ENCODE measurements at places on chromosomes 3 and 15.

GRCh38 chr3:145737952-145738351 is 423.0 kb downstream of the PLOD2 start:
- DNase-seq, result no peak

- DNase-seq, result no peak
Measured at GRCh38 chr3:57128826-57129667, 36.1 kb downstream of the IL17RD start.

GRCh38 chr3:140298569-140299070 is 363.6 kb downstream of the CLSTN2 start:
- no peak for DNase-seq

- no peak for DNase-seq
Measured at GRCh38 chr3:67719333-67719732, 64.9 kb upstream of the SUCLG2 start.

DNA sequence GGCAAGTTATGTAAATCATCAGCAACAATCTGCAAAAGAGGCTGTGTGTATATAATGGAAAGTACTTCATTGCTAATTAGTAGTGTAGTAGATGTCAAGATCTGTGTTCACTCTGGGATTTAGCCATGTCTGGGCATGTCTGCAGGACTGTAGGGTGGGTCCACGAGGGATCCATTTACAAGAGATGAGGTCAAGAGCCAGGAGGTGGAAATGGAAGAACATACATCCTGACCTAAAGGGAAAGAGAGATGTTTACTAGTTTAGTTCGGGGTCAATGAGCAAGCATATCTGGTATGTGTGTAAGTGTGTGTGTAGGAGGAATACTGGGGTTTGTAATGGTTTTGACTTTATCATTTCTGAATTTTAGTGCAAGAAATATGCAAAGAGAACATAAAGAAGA is 171.5 kb upstream of the NANOGP8 start:
- DNase-seq, result no peak

- DNase-seq, result no peak
Measured at GRCh38 chr3:29441422-29441821, 160.6 kb downstream of the RBMS3 start.

DNA sequence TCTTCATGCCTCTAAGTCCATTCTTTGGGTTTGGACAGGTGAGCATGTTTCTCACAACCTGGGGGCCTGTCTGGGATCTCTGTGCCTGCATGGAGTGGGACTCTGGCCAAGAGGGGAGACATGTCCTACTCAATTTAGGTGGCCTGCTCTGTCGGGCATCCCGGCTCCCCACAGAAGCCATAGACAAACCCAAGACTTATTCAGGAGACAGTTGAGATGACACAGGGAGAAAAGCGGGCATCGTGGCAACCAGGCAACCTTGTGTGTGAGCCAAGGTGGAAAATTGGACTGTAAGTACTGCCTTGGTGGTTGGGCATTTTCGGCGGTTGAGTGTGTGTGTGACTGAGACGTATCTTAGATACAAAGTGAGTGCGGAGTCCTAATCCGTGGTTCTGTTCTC is 40.5 kb downstream of the PPCDC start:
- DNase-seq, result no peak

- DNase-seq, result no peak
Measured at GRCh38 chr3:100978011-100978659, 15.1 kb downstream of the ABI3BP start.

GRCh38 chr3:183298701-183299153 is 45.7 kb downstream of the B3GNT5 start:
- DNase-seq, result no peak

- DNase-seq, result no peak
Measured at GRCh38 chr3:170154569-170155143, 26.9 kb downstream of the PHC3 start.

DNA sequence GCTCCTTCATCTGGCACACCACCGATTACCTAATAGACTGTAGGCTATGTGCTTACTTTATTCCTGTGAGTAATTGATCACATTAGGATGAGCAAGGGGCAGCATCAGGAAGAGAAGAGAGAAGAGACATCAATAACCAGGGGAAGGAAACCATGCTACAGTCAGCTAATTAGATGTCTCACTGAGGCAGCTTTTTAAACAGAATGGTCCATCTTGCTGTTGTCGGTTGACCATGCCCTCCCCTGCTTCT is 278.4 kb downstream of the RPLP1 start:
- DNase-seq, result no peak

DNA sequence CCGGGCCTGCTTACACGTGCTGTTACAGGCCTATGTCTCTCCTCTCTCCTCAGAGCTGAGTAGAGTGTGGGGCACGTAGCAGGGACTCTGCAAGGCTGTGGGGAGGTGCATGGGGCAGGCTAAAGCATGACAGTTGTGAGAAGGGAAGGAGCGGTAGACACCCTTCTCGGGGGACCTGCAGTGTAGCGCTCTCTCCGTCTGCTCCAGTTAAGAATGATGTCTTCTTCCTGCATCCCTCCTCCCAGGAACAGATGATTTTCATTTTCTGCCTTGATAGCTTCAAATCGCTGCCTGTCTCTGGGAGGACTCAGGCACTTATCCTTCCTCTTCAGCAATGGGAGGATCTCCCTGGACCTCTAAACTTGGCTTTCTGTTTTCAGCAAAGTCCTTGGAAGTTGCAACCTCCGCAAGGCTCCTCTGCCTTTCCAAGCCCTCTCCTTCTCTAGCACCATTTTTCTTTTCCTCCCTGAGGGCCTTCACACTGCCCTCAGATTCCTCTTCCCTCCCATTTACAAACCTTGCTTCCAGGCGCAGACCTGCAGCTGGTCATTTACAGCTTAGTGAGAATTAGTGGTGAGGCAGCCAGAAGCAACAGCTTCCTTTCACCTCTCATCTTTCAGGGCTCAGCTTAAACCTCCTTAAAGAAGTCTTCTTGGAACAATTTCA is 23.4 kb upstream of the TLE3 start:
- DNase-seq, result no peak

- no peak for DNase-seq
Measured at GRCh38 chr3:17367171-17367570, 375.3 kb downstream of the TBC1D5 start.

GRCh38 chr3:132898141-132898540 is 140.1 kb upstream of the TMEM108 start:
- DNase-seq, result no peak

GRCh38 chr3:152122851-152123250 is 145.9 kb upstream of the MBNL1 start:
- no peak for DNase-seq

GRCh38 chr3:108830381-108830780 is 7.8 kb downstream of the TRAT1 start:
- DNase-seq, result no peak

Measured in activated naive CD4-positive, alpha-beta T cell treated with Interleukin-2 at 50 U/mL for 16 hours (primary cell).